ENCODE measurements at places on chromosomes 4 and X. TPM values are rescaled to one million over a fixed set of nuclear protein-coding genes. Genes with fewer than 3 reads are reported as not detected.

CACNA1F gene
- polyA plus RNA-seq: 0.09 TPM

IL9R gene
- polyA plus RNA-seq: 0.08 TPM

POF1B gene
- 0.25 TPM for polyA plus RNA-seq

CXXC4 gene
- polyA plus RNA-seq: 15.6 TPM

ARHGAP24 gene
- 26.8 TPM for polyA plus RNA-seq

FATE1 gene
- 0.41 TPM for polyA plus RNA-seq

LRIT3 gene
- polyA plus RNA-seq: 0.59 TPM

PRRG1 gene
- polyA plus RNA-seq: 13.5 TPM

TMEM154 gene
- 1.5 TPM for polyA plus RNA-seq

MAGED4 gene
- polyA plus RNA-seq: 28.7 TPM

SH3RF1 gene
- 19.8 TPM for polyA plus RNA-seq

KIAA0232 gene
- 27.8 TPM for polyA plus RNA-seq

Measured in right lung (tissue), 10 donors.